ENCODE measurements at places on chromosomes 1 and 21. TPM values are rescaled to one million over a fixed set of nuclear protein-coding genes. Genes with fewer than 3 reads are reported as not detected.

DNA sequence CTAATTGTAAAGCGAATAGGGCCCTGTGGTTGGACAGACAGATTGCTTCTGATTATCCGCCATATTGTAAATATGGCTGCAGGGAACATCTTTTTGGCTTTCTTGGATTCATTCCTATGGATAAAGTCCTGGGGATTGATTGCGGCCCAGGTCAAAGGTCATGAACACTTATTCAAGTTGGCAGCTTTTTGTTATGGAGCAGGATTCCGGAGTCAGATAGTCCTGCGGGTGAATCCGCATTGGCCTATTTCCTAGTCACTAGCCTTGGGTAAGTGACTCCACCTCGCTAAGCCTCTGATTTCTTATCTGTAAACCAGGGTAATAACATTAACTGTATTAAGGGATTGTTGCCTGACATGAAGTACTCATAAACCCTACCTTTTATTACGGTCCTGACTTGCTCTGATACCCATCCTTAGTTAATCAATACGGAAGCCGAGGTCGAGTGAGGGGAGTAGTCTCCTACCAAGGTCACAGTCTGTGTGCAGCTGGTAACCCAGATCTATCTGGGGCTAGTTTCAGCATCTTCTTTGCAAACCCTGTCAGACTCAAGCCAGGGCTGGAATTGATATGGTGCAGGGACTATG is 31.7 kb downstream of the EDN2 start:
- no peak for DNase-seq

DNA sequence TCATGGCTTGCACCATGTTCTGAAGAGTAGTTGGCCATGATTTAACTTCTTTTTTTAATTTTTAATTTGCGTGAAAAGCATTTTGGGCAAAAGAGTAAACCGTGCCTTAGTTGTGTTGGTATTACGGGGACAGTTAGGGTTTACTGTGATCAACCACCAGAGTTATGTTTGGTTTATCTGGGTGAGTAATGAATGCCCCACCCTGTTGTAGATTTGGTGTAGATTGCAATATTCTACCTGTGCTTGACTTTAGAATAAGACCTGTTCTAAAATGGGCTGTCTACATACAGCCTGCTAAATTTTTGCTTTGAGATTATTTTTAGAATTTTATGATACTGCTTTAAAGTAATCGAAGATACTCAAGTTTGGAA is 1.4 kb downstream of the USP25 start:
- DNase-seq = peak; percentile 29

DNA sequence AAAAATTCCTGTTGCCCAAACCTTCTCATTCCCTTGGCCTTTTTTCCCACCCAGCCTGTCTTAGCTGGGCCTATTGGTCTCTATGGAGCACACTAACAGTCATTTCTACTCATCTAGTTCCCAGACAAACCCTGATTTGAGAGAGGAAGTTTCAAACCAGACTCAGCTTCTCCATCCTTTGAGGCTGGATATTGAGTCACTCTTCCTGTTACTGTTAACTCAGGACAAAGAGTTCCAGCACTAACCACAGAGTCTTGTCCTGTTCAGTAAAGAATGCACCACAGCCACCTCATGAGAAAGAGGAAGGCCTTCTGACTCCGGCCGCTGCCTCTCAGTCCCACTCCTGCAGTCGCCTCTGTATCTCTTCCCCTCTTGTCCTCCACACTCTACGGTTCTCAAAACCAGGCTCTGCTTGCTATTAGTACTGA is 137.8 kb downstream of the PTPRC start:
- DNase-seq = peak; percentile 100

GRCh38 chr1:229047840-229048620 is 222.9 kb upstream of the RAB4A start:
- no peak for DNase-seq

DNA sequence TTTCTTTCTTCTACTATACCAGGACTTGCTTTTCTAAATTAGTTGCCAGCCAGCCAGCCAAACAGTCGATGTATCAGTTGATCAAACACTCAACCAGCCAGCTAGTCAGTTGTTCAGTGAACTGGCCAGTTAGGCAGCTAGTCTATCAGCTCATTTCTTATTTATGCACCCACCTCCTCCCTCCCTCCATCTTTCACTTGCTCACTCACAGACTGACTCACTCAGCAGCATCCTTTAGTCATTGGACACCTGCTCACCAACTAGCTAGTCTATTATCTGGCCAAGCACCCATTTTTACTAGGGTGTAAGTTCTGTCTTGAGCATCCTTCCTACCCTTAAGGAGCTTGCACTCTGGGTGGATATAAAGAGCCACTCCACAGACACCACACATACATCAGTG is 5.9 kb upstream of the SPRR4 start:
- no peak for DNase-seq

Gene NUP210L
- total RNA-seq = under 0.01 TPM

Gene NUAK2
- total RNA-seq = 2.6 TPM

GRCh38 chr1:35808450-35809113 is 766 bp downstream of the AGO4 start:
- DNase-seq = peak; percentile 62

GRCh38 chr21:41427556-41427955 is 1.5 kb downstream of the MX1 start:
- no peak for DNase-seq

Gene ETS2
- total RNA-seq = 20.2 TPM

DNA sequence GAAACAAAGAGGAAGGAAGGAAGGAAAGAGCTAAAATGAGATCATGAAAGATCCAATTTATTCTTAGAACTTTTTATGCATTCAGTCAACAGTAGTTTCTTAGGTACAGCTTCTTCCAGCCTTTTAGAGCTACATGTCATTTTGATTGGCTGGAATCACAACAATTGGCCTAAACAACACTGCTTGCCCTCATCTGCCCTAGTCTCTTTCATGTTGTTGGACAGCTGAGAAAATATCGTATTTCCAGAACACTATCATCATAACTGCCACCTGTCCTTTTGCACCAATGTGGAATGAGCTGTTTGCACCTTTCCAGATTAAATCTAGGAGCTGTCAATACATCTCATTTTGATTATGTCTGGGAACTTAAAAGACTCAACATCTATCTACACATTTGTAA is 161.7 kb downstream of the TGFBR3 start:
- DNase-seq = no peak

Gene UMODL1
- total RNA-seq = not detected

DNA sequence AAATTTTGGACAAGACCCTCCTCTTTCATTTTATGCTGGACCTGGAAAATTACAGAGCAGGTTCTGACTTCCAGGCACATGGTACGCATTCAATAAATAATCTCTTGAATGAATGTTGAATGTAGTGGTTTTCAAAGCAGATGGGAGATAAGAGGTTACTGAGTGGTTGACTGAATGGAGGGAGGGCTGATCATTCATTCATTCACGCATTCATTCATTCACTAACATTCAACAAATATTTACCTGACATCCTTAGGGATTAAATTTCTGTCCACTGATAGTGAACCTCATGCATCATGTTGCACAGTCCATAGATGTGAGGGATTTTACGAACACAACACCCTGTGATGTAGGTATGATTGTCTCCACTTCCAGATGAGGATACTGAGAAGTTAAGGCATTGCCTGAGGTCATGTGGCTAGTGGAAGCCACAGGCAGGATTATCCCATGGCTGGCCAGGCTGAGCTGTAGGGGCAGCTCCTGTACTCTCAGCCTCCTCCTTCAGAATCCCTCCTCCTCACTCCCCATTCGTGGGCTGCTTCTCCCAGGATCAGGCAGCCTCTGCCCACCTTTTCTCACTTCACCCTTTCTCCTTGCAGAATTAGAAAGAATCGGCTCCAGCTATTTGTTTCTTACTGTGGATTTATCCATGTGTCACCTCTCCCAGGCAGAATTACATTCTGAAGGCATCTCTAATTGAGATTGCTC is 48.4 kb upstream of the ATP5PO start:
- DNase-seq = no peak

Gene LRRIQ3
- total RNA-seq = under 0.01 TPM

Data from lung microvascular endothelial cell (primary cell).